Astrocyte (in vitro differentiated cells and primary cell): ENCODE measurements at places on chromosomes 2 and 18. TPM values are rescaled to one million over a fixed set of nuclear protein-coding genes. Genes with fewer than 3 reads are reported as not detected.

- no peak for DNase-seq
Observed at GRCh38 chr18:10477863-10478260, 23.4 kb downstream of the APCDD1 start.

VWC2L gene
- total RNA-seq = not detected in 2 replicates

- DNase-seq = no peak
Observed at GRCh38 chr2:4278392-4278791, 575.0 kb downstream of the DCDC2C start.

DNA sequence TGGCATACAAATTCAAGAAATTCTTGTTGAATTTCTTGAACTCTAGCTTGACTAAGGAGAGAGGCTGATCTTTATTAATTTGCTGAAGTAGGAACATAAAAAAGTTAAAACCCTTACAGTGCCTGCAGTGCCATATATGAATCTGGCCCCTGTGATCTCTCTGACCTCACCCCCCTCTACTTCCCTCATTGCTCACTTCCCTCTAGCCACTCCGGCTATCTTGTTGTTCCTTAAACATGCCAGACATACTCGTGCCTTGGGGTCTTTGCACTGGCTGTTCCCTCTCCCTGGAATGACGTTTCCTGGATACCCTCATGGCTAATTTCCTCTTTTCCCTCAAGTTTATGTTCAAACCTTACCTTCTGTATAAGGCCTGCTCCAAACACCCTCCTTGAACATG is 246.3 kb upstream of the SIX2 start:
- no peak for DNase-seq

DNA sequence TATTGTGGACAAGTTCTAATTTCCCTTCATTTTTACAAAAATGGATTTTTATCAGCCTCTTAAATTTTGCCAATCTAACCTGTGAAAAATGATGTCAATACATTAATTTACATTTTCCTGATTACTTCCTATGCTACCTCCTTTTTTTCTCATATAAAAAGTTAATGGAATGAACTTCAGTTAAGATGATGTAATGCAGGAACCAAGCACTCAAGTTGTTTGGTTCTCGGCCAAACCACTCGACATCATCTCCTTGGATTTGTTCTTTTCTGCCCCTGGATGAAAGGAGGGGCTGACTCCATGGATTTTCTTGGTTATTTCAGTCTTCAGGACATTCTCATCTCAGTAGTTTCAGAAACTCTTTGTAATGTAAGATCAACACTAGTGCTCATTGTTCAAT is 253.1 kb upstream of the NXPH2 start:
- DNase-seq = peak; percentile 52
